ENCODE measurements at places on chromosomes 16 and 17. TPM values are rescaled to one million over a fixed set of nuclear protein-coding genes. Genes with fewer than 3 reads are reported as not detected.

ARL5C gene
- total RNA-seq: not detected

IGSF6 gene
- total RNA-seq: not detected

RASD1 gene
- total RNA-seq: 2.5 TPM

GDPD3 gene
- 4.2 TPM for total RNA-seq

ETV4 gene
- 42.8 TPM for total RNA-seq

SMTNL2 gene
- 10.9 TPM for total RNA-seq

GJD3 gene
- total RNA-seq: 3.4 TPM

PRDM7 gene
- 0.16 TPM for total RNA-seq

SDR42E1 gene
- total RNA-seq: 0.65 TPM

KRT33A gene
- not detected for total RNA-seq

ZNF385C gene
- not detected for total RNA-seq

GCGR gene
- not detected for total RNA-seq

GRAPL gene
- total RNA-seq: 0.72 TPM

HAS3 gene
- 0.08 TPM for total RNA-seq

Measured in epithelial cell of alveolus of lung (primary cell).